ENCODE measurements at places on chromosomes 1 and 21.

- no peak for DNase-seq
Observed at GRCh38 chr1:9717193-9718005, 65.9 kb downstream of the PIK3CD start.

GRCh38 chr1:206430031-206430983 is 40.0 kb upstream of the IKBKE start:
- DNase-seq, result no peak

- no peak for DNase-seq
Observed at GRCh38 chr1:82836213-82836972, 1035.7 kb downstream of the ADGRL2 start.

GRCh38 chr1:183577897-183578465 is 12.3 kb downstream of the NCF2 start:
- DNase-seq, result no peak

GRCh38 chr1:89622895-89623294 is 10.0 kb upstream of the LRRC8C start:
- DNase-seq, result no peak

- no peak for DNase-seq
Observed at GRCh38 chr1:117632269-117633067, 26.6 kb downstream of the TENT5C start.

- no peak for DNase-seq
Observed at GRCh38 chr1:4084048-4084431, 184.0 kb upstream of the C1orf174 start.

- no peak for DNase-seq
Observed at GRCh38 chr1:165925498-165926079, 98.2 kb downstream of the UCK2 start.

DNA sequence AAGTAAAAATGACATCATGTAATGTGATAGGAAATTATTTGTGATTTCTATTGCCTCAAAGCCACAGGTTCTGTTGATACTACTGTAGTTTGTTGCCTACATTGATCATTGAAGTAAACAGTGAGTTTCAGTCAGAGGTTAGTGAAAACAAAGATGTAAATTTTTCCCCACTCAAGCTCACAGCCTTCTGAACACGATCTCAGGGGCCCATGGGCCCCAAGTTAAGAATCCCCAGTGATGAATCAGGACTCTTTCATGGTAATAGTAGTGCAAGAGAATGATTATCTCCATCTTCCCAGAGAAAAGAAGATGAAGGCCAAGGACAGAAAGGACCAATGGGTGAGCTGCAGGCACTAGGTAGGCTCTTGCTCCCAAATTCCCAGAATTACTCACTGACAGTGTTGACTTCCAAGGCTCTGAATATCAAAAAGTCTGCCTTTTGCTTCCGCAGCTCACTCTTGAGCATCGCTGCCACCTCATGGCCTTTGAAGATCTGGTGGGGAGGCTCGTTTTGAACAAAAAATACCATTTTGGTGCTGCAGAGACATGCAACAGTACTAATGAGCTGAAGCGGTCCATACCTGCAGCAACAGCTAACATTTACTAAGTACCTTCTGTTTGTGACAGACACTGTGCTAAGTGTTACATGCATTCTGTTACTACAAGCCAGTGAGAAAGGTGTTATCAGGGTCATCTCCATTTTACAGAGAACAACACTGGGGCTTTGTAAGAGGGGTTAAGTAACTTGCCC is 113.3 kb downstream of the KIAA0319L start:
- no peak for DNase-seq

DNA sequence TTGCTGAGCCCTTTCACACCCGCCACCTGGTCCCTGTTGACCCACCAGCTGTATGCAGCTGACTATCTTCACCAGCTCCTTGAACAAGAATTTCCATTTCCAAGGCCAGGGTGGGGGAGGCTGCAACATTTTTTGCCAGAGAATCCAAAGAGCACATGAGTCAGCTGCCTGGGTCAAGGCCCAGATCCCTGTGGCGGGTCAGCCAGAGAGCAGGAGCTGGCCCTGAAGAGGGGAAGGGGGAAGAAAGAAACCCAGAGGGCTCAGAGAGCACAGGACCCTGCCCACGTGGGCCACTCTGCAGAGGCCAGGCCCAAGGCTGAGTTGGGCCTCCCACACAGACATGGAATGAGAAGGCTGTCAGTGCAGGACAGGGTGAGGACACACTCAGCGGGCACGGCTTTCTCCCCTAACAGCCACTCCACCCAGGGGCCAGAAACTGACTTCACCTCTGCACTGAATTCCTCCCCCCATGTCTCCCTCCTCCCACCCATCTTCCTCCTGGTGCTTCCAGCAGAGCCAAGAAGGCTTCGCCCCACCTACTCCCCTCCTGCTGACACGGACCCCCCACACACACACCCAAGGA is 28.9 kb downstream of the S100A6 start:
- peak; percentile 63 for DNase-seq

DNA sequence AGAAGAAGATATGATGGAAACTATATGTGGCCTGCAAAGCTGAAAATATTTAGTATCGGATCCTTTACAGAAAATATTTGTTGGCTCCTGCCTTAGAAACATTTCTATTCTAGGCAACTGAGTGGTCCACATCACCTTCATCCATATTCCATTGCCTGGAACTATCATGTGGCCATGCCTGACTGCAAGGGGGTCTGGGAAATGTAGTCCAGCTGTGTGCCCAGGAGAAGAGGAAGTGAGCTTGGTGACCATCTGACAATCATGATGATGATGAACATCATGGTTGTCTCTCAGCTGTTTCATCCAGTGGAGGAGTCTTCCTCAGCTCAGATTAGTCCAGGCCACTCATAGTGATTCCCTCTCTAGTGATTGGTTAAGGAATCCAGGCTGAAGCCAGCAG is 61.8 kb upstream of the IFNLR1 start:
- no peak for DNase-seq

- DNase-seq, result peak; percentile 72
Observed at GRCh38 chr1:192951691-192952460, 107.3 kb downstream of the UCHL5 start.

Data from HFF-Myc (cell line).